Spleen (tissue), 13 donors: ENCODE measurements at places on chromosomes 11 and 22. TPM values are rescaled to one million over a fixed set of nuclear protein-coding genes. Genes with fewer than 3 reads are reported as not detected.
A peak's percentile ranks its signal among the peaks of the same experiment; 100 is the strongest.

GRCh38 chr11:78397398-78397797, 20.2 kb downstream of the GAB2 start:
- no peak for DNase-seq
- no peaks in the 10 kb centered on the region for H3K27me3 ChIP-seq
- H3K36me3 ChIP-seq = no peaks in the 10 kb centered on the region
- H3K4me1 ChIP-seq = no peaks in the 10 kb centered on the region
- H3K27ac ChIP-seq = peak overlapping the region; percentile 19

P2RX6 gene
- total RNA-seq = 7.5 TPM

LRRC4C gene
- total RNA-seq = 4.7 TPM

DNA sequence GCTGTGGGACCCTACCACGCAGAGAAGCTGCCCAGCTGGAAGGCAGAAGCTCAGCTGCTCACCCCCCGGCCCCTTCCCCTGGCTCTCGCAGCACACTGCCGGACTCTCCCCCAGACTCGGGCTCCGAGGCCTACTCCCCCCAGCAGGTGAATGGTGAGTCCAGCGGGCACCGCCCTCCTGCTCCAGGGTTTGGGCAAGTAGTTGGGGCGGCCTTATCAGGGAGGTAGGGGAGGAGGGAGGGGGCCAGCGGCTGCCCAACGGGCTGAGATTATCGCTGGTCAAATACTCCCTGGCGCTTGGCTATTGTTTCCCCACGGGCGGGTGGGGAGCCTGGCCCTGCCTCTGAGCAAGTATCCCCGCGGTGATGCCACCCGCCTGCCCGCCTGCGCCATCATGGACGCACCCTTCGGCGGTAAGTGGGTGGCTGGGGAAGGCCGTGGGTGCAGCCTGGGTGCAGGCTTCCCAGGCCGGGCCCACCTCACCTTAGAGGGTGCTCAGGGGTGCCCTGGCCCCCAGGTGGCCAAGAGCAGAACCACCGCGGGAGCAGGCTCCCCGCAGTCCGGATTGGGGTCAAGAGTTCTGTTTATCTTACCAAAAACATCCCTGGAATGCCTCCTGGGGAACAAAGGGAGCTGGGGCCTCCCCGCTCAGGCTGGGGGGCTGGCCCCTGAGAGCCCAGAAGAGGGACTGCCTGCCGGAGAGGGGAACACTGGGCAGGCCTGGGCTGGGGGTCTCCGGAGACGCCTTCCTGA, 16.9 kb downstream of the MYRF start:
- H3K36me3 ChIP-seq = no peaks in the 10 kb centered on the region
- peaks cover 9% of the 10 kb centered on the region for H3K4me1 ChIP-seq
- no peak overlapping the region for H3K27ac ChIP-seq
- no peak for DNase-seq
- no peak overlapping the region for H3K4me3 ChIP-seq
